Mesothelial cell of epicardium (in vitro differentiated cells): ENCODE measurements at places on chromosomes 3 and 15. TPM values are rescaled to one million over a fixed set of nuclear protein-coding genes. Genes with fewer than 3 reads are reported as not detected.

GRCh38 chr3:133675631-133676335, 14.0 kb upstream of the TOPBP1 start:
- no peak overlapping the region for H3K27ac ChIP-seq
- DNase-seq: no peak
- H3K36me3 ChIP-seq: no peaks in the 10 kb centered on the region
- peaks cover 6% of the 10 kb centered on the region for H3K4me1 ChIP-seq
- H3K4me3 ChIP-seq: no peak overlapping the region

- H3K27me3 ChIP-seq: no peaks in the 10 kb centered on the region
- no peak overlapping the region for H3K27ac ChIP-seq
- no peak for DNase-seq
- H3K4me3 ChIP-seq: no peak overlapping the region
- peaks cover 5% of the 10 kb centered on the region for H3K36me3 ChIP-seq
- H3K4me1 ChIP-seq: peaks cover 8% of the 10 kb centered on the region
Observed at GRCh38 chr3:30469133-30469532, 137.3 kb upstream of the TGFBR2 start.

DNA sequence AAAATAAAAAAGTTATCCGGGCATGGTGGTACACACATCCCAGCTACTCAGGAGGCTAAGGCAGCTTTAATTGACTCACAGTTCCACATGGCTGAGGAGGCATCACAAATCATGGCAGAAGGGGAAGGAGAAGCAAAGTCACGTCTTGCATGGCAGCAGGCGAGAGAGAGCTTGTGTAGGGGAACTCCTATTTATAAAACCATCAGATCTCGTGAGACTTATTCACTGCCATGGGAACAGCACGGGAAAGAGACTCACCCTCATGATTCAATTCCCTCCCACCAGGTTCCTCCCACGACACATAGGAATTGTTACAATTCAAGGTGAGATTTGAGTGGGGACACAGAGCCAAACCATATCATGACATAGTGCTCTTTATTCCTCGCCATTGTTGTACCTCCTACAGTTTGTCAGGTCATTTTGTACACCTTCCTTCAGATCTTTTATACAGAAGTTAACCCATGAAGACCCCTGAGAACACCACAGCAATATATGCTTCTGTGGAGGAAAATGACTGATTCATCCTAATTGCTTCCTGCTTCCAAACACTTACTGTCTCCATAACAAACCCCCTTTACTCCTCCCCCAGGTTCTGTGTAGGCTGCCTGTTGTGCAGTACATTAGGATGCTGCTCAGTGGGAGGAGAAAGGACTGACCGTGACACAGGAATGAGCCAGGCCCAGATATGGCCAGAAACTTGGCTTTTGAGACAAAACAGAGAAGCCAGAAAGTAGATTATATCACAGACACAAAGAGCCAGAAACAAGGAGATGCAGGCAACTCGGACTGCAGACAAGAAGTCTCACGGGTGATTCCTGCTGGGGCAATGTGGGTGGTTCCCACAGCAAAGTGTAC, 67.9 kb upstream of the HEG1 start:
- peak overlapping the region; percentile 71 for H3K27ac ChIP-seq
- H3K36me3 ChIP-seq: peaks cover 3% of the 10 kb centered on the region
- no peak for DNase-seq
- H3K27me3 ChIP-seq: peaks cover 49% of the 10 kb centered on the region
- peaks cover 45% of the 10 kb centered on the region for H3K4me1 ChIP-seq

- H3K27ac ChIP-seq: peak overlapping the region; percentile 85
- no peak for DNase-seq
- no peaks in the 10 kb centered on the region for H3K27me3 ChIP-seq
- peaks cover 12% of the 10 kb centered on the region for H3K36me3 ChIP-seq
Observed at GRCh38 chr3:113183748-113184661, 27.4 kb upstream of the BOC start.

DNA sequence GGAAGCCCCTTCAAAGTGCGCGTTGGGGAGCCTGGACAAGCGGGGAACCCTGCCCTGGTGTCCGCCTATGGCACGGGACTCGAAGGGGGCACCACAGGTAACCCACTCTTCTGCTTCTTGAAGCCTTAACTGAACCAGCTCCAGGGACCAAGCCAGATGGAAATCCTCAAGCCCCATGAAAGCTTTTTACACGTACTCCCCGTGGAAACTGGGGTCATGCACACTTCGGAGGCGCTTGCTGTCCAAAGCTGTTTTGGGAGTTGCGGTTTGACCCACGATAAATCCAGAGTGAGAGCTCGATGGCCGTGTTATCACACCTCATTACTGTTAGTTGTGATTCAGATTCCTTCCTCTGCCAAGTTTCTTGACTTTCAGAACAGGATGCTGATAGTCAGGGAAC, 47.5 kb downstream of the DNASE1L3 start:
- no peak for DNase-seq
- H3K27me3 ChIP-seq: no peaks in the 10 kb centered on the region
- peaks cover 48% of the 10 kb centered on the region for H3K4me1 ChIP-seq
- peaks cover 39% of the 10 kb centered on the region for H3K36me3 ChIP-seq

DNA sequence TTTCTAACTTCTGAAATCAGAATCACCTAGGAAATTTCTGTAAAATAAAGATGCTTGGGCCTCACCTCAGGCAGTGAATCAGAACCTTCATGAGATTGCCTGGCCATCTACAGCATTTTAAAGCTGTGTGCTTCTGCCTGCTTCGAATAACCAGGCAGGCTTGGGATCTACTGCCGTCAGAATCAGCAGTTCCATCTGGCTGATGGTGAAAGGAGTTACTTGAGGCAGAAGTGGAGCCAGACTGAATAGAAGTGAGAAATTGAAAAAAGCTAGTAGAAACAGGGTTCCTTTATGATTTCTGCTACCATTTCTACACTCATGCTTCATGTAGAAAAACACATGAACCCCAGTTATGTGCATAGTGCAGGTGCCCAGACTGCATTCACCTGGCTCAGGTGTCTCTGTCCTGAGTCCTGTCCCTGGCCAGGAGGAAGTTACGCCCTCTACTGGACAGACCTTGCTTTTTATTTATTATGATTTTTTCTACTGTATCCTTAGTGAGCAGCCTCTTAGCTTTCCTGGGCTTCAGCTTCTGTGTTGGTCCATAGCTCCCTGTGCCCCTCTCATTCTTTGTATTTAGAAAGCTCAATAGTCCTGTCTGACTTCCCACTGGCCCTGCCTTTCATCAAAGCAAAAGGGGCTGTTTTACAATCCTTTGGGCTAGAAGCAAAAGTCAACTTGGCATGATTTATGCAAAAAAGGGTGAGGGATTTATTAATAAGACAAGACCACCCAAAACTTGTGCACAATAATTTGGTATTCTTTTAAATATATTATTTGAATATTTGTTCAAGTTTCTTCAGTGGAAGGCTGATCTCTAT, 200.8 kb upstream of the GOLGA6L4 start:
- peaks cover 54% of the 10 kb centered on the region for H3K27me3 ChIP-seq
- no peaks in the 10 kb centered on the region for H3K36me3 ChIP-seq
- DNase-seq: no peak
- H3K4me1 ChIP-seq: peaks cover 14% of the 10 kb centered on the region
- H3K27ac ChIP-seq: no peak overlapping the region
- no peak overlapping the region for H3K4me3 ChIP-seq

DNA sequence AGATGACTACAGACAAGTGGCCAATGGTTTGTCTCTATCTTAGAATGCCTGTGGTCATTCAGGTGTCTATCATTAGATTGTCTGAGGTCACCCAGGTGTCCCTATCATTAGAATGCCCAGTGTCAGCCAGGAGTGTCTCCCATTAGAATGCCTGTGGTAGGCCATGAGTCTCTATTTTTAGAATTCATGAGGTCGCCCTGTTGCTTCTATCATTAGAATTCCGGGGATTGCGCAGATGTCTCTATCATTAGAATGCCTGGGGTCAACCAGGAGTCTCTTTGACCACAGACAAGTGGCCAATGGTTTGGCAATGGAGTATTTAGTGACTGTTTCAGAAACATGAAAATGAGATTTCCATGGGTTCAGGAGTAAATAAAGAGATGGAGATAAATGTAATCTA, 7.6 kb downstream of the RTP2 start:
- H3K4me3 ChIP-seq: no peak overlapping the region
- no peaks in the 10 kb centered on the region for H3K4me1 ChIP-seq
- no peak for DNase-seq

DNA sequence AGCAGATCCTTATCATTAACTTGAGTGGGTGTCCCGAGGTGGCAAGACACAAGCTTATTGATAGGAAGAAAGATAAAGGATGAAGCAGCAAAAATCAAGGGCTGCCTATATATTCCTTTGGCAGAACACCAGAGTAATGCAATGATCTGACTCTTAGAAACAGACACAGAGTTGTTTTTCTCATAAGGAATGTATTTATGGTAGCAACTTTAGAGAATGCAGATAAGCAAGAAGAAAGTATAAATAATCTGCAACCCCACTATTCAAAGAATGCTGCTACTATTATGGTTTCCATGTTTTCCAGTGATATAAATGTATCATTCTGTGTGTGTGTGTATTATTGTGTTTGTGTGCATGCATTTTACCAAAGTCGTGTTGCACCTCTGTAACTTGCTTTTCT, 208.3 kb downstream of the THSD4 start:
- no peak for DNase-seq
- H3K4me3 ChIP-seq: no peak overlapping the region
- H3K27ac ChIP-seq: peak overlapping the region; percentile 26
- peaks cover 4% of the 10 kb centered on the region for H3K36me3 ChIP-seq
- peaks cover 13% of the 10 kb centered on the region for H3K4me1 ChIP-seq

DNA sequence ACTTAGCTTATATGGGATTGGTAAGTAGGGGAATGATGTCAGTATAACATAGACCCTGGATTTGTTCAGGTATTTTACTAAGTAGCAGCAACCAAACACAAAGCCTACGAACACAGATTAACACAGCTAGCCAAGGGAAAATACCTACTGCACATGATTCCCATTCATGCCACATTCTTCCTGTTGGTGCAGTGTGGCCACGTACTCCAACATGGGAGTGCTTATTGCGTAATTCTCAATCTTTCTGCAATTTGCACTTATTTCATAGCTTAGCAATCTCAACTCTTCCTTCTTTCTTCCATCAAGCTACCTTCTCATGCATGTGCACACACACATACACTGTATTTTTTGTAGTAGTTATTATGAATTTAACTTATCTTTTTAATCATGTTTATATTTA, 186.8 kb downstream of the IL5RA start:
- H3K36me3 ChIP-seq: peaks cover 3% of the 10 kb centered on the region
- H3K4me3 ChIP-seq: no peak overlapping the region
- peaks cover 4% of the 10 kb centered on the region for H3K4me1 ChIP-seq
- no peak overlapping the region for H3K27ac ChIP-seq

DNA sequence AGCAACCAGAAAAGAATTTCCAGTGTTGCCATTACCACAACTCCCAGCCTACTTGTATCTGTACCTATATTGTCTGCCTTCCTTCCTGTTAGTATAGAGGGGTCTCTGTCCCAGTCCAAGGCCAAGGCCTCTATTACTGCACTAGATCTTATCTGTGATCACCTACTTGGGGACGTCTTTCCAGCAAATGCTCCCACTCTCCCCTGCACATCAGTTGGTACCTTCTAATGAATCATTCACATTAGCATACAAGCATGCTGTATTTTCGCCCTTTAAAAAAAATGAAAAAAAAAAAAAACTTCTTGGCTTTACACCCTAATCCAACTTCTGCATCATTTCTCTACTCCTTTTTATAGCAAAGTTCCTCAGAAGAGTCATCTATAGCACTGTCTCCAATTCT, 4.8 kb upstream of the AVEN start:
- H3K4me3 ChIP-seq: no peak overlapping the region
- H3K27ac ChIP-seq: no peak overlapping the region

GRCh38 chr3:72536206-72536877, 311.9 kb downstream of the SHQ1 start:
- no peak overlapping the region for H3K4me3 ChIP-seq
- no peak overlapping the region for H3K27ac ChIP-seq
- peaks cover 1% of the 10 kb centered on the region for H3K36me3 ChIP-seq

DNA sequence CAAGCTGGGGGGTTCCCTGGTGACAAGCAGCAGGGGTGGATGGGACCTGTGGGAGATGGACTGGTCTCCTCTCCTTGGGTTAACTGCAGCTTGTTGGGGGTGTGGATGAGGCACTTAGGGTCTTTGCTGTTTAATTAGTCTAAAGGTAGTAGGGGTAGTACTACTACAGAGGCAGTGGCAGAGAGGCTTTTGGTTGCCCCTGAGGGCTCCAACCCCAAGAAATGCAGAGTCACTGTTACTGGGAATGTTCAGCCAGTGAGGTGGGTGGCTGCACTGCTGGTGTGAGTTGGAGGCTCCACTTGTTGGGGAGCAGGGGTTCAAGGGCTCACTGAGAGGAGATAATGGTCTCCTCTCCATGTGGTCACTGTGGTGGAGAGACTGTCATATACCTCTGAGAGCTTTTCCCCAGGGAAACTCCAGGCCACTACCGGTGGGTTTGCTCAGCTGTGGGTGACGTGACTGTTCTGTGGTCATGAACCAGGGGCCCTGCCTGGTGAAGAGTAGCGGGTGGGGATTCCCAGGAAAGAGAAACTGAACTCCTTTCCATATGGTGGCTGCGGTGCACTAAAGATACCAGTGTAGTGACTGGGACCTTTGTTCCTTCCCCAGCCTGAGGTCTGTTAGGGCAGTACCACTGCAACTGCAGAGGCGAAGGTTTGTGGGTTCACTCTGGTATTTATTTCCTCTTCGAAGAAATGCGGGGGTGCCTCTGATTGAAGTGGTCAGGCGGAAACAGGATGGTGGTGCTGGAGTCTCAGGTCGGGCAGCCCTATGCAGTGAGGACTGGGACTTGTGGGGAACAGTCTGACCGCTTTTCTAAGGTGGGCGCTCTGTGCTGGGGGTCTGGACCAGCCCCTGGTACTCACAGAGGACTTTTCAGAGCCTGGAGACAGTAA, 68.9 kb upstream of the TNFSF10 start:
- DNase-seq: no peak
- peaks cover 19% of the 10 kb centered on the region for H3K4me1 ChIP-seq
- no peaks in the 10 kb centered on the region for H3K36me3 ChIP-seq
- no peak overlapping the region for H3K27ac ChIP-seq

DNA sequence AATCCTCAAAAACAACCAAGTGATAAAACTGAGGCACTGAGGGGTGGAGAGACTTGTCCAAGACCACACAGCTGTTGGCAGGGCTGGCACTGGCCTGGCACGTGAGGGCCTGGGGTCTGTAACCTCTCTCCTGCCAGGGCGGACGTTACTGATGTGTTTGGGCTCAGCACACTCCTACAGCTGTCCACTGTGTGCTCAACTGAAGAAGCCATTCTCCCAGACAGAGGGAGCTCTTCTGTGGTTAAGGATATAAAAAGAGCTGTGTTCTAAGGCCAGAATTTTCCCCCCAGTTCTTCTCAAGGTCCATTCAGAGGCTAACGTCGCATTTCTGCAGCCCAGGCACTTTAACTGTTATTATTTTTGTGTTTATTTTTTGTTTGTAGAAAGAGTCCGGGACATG, 429.0 kb upstream of the ATP11B start:
- no peak overlapping the region for H3K4me3 ChIP-seq

Gene CNTN3
- 1.5 to 2.5 TPM (median 1.6 TPM) in 3 replicates for total RNA-seq

Gene GOLGA8N
- 9.9 to 15.4 TPM (median 12.2 TPM) in 3 replicates for total RNA-seq

Gene MBD4
- total RNA-seq: 26.6 to 27.1 TPM (median 26.6 TPM) in 3 replicates

Gene TLR9
- 0.16 to 0.23 TPM in 2 of 3 replicates, not detected in the other for total RNA-seq
